ENCODE measurements at places on chromosomes 6 and 20. TPM values are rescaled to one million over a fixed set of nuclear protein-coding genes. Genes with fewer than 3 reads are reported as not detected.

ADGRG6 gene
- 6.6 TPM for polyA plus RNA-seq

GSTA3 gene
- not detected for polyA plus RNA-seq

NRSN2 gene
- 47.5 TPM for polyA plus RNA-seq

COL19A1 gene
- polyA plus RNA-seq, result 4.6 TPM

HLA-DRB1 gene
- 107 TPM for polyA plus RNA-seq

All from urinary bladder (tissue), 4 donors.